ENCODE measurements at places on chromosomes 1 and 21.
A peak's percentile ranks its signal among the peaks of the same experiment; 100 is the strongest.

- no peak for DNase-seq
Observed at GRCh38 chr1:235401251-235401650, 34.0 kb downstream of the TBCE start.

GRCh38 chr1:162912061-162912667 lies 51.2 kb upstream of the CCDC190 start:
- no peak for DNase-seq

DNA sequence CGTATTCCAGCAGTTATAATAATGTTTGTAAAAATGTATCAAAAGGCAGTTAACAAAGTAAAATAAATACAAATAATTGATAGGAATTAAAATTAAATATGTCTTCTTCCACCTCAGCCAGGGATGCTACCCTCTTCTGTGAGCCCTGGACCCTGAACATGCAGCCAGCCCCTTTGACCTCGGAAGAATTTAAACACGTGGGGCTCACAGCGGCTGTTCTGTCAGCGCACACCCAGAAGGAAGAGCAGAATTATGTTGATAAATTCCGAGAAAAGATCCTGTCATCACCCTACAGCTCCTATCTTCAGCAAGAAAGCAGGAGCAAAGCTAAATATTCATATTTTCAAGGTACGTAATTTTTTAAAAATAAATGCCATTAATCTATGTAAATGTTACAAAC lies 26.5 kb downstream of the UTS2 start:
- DNase-seq = no peak

DNA sequence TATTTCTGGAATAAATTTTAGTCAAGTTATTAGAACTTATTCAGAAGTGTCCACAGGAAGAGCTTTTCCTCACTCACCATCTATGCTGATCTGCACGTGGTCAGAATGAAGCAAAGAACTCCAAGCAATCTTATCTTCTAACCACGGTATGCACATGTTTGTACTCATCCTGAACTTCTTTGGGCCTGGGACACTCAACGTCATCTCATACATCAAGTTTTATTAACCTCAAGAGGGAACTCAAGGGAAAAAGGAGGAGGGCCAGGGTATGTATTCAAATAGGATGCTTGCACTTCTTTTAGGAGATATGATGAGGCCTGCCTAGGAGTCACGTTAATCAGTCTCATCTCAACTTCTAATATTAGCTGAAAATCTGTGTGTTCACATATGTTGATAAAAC lies 142.5 kb downstream of the C1orf94 start:
- DNase-seq = no peak

- no peak for DNase-seq
Observed at GRCh38 chr1:224489534-224490365, 55.2 kb upstream of the WDR26 start.

- DNase-seq = no peak
Observed at GRCh38 chr21:38013741-38014140, 97.5 kb upstream of the KCNJ6 start.

GRCh38 chr21:28604946-28605537 lies 387.6 kb downstream of the LTN1 start:
- DNase-seq = no peak

GRCh38 chr1:9279172-9279840 lies 13.4 kb upstream of the SPSB1 start:
- DNase-seq = no peak

DNA sequence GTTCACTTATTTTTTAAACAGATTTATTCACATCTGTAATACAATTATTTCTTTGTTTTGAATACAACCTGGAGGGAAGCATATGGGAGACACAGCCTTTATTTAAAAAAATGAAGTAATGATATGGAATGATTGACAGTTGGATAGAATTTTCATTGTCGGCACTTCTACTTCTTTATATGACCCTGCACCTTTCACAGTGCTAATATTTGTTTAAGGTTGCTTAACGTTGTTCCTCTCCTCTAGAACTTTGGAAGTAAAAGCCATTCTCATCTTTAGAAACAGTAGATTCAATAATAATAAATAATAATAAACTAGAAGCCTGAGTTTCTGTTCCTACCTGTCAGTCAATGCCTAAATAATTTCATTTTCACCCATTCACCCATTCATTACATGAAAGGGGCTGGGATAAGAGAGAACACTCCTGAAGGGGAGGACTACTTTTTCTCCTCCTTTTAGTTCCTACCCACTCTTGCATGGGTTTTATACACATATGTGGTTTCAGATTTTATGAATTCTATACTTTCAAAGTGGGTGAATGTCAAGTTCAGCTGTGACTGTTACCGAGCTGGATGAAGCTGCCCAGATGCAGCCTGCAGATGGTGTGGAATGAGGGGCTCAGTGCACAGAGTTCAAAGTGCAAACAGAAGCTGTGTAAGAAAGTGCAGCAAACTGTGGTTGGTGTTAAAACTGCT lies 9.4 kb downstream of the RUNX1 start:
- no peak for DNase-seq

GRCh38 chr1:43572084-43572483 lies 41.4 kb downstream of the PTPRF start:
- DNase-seq = no peak

GRCh38 chr1:200627575-200628222 lies 7.1 kb upstream of the KIF14 start:
- DNase-seq = no peak

- DNase-seq = no peak
Observed at GRCh38 chr21:31543191-31543590, 116.3 kb upstream of the SOD1 start.

- no peak for DNase-seq
Observed at GRCh38 chr1:112850034-112850757, 105.8 kb downstream of the SLC16A1 start.

GRCh38 chr1:119449971-119450370 lies 35.0 kb downstream of the HSD3B2 start:
- DNase-seq = no peak

DNA sequence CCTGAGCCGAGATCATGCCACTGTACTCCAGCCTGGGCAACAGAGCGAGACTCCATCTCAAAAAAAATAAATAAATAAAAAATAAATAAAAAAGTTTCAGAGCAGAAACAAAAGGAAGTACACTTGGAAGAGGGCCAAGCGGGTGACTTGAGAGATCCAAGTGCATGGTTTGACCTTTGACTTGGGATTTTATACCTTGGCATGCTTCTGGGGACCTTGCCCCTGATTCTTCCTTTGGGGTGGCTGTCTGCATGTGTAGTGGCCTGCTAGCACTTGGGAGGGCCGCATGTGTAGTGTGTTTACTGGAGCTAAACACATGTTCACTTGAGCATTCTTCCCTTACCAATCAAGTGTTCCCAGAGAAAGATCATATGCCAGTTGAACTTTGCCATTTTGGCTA lies 114.0 kb downstream of the DTL start:
- DNase-seq = no peak

GRCh38 chr1:196462086-196462485 lies 146.2 kb downstream of the KCNT2 start:
- no peak for DNase-seq

DNA sequence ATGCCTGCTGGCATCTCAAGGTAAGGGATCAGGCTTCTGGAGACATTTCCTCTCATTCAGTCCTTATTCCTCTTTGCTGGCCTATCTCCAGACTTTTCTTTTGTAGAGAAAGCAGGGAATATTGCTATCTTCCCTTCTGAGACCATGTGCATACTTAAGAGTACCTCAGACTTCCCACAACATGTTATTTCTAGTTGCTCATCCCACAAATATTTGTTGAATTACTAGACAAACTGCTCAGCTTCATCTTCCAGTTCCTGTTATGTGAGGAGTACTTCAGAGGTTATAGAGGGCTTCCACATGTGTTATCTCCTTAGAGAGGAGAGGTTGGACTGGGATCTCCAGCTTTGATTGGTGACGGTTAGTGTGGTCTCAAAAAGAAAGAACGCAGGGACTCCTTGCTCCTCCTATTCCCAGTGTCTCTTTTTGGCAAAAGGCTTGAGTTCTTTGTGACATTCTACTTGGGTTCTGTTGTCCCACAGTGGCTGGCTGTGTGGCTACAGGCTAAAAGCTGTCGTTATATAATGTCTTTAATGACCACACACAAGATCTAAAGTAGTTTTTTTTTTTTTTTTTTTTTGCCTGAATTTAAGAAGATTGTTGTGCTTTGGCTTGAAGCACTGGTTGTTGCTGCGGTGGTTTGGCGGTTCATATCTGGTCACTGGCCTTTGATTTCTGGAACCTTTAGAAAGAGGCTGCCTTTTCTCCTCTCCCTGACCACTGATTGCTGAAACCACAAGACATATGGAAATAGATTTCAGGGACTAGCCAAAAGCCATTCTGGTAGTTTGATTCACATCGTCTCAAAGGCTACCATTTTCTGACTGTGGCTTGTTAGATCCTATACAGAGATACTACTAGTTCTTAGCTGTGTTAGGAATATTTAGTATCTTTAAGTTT lies 78.7 kb downstream of the FGGY start:
- peak; percentile 99 for DNase-seq

DNA sequence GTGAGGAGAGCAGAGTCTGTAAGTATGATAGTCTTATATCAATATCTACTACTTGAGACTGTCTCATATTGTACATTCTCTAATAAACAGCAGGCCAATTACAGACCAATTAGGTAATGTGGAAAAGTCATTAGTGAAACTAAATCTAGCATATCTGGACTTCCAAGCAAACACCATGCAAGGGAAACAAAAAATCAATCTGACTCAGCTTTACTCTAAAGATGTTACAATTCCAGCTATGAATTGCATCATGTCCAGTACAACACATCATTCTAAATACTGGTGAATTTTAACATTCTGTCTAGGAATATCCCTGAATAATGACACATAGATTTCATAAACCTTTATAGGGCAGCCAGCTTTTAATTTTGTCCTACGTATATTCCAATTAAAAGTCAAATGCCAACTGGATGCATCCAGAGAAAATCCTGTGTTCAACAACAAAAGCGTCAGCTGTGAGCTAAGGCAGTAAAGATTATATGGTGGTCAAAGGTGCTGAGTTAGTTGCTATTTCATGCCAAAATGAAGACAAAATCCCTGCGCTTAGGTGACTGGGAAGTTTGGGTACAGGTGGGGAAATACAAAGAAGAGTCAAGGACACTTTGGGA lies 159.3 kb downstream of the TTLL7 start:
- peak; percentile 39 for DNase-seq

- DNase-seq = no peak
Observed at GRCh38 chr1:109687641-109688499, at the start of gene GSTM1. GSTM1 (plus strand) TSS chr1:109687817; CDS start chr1:109687874, 57 bp downstream.

DNA sequence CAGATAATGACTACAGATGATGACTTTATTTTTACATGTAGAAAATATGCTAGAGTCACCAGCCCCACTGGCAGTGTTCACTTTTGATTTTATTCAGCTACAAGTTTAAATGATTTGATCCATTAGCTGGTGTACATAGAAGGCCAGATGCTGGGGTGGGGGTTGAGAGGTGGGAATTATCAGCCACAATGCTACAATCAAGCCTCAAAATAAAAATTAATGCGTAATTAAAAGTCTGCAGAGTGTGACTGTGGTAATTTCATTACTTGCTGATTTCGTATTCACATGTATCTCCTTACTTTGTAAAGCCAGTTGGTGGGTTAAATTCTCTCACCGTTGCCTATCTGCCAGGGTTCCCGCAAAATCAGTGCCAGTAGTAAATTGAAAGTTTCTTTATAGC lies 109.3 kb downstream of the GALNT2 start:
- no peak for DNase-seq

GRCh38 chr21:42319851-42320572 lies 4.8 kb upstream of the TFF3 start:
- no peak for DNase-seq

DNA sequence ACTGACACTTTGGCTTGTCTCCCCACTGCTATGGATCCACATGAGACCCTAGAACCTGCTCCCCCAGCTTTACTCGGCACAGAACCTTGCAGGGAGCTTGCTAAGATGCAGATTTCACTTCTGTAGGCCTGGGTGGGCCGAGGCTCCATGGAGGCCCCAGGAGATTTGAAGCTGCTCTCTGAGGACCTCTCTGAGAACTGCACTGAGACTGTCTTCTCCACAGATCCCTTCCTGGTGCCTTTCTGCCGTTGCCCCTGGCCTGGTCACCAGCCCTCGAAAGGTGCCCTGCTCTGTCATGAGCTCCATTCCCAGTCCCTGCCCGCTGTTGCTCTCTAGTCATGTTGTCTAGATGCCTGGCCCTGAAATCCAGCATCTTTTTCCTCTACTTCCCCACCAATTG lies 588.4 kb downstream of the AJAP1 start:
- no peak for DNase-seq

GRCh38 chr1:236395230-236395946 lies 1.3 kb downstream of the EDARADD start:
- DNase-seq = no peak

DNA sequence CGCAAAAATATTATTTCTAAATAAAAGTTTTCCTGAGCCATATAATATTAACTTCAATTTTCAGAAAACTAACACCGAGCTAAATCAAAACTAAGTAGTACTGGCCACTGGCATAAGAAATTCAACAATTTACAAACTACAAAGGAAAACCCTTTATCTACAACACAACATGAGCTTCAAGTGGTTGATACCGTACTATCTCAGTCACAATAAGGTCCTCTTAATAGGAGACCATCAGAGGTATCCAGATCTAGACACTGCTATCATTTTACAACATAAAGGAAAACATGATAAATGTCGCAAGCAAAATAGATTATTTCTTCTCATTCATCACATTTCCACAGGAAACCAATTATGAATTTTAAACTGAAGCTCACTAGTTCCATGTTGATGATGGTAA lies 39.5 kb downstream of the GATAD2B start:
- DNase-seq = no peak

- no peak for DNase-seq
Observed at GRCh38 chr1:11617314-11617713, 36.9 kb downstream of the FBXO2 start.

GRCh38 chr1:243930822-243931671 lies 81.0 kb upstream of the AKT3 start:
- no peak for DNase-seq

- no peak for DNase-seq
Observed at GRCh38 chr1:230172016-230172537, 105.0 kb downstream of the GALNT2 start.

DNA sequence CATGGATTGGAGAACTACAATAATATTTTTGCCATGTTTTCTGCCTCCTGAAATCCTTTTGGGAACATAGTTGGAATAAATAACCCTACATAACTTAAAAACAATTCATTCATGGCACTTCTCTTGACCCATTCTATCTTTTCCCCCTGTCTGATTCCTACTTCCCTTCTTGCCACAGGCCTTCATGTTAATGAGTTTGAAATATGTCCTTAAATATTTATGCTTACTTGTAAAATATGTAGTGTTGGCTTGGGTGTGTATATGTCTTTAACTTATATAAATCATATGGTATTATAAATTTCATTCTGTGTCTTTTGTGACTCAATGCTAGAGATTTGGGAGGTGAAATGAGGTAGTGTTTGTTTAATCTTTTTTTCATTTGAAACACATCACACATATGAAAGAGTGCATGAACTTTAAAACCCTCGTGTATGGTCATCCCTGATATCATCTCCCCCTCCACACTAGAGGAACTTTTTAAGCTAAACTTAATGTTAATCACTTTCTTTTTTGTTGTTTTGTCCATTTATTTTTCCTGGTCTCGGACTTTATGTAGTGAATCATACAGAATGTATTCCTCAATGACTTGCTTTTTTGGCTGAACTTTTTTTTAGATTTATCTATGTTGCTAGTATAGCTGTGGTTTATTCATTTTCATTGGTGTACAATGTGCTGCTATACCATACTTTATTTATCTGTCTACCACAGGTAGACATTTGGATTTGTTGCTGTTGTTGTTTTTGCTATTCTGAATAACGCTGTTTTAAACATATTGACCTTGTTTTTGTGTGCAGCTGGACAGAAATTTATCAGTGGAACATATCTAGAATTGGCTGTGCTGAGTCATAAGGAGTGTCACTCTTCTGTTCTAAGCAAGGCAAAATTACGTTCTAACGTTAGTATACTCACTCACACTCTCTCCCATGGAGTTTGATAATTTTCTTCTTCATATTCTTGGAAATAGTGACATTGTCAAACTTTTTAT lies 441.6 kb downstream of the PLPP3 start:
- no peak for DNase-seq
